Dermis microvascular lymphatic vessel endothelial cell (primary cell): ENCODE measurements at places on chromosomes 1 and 21.
A peak's percentile ranks its signal among the peaks of the same experiment; 100 is the strongest.

GRCh38 chr1:11731691-11732283 lies 4.1 kb upstream of the AGTRAP start:
- DNase-seq: no peak

DNA sequence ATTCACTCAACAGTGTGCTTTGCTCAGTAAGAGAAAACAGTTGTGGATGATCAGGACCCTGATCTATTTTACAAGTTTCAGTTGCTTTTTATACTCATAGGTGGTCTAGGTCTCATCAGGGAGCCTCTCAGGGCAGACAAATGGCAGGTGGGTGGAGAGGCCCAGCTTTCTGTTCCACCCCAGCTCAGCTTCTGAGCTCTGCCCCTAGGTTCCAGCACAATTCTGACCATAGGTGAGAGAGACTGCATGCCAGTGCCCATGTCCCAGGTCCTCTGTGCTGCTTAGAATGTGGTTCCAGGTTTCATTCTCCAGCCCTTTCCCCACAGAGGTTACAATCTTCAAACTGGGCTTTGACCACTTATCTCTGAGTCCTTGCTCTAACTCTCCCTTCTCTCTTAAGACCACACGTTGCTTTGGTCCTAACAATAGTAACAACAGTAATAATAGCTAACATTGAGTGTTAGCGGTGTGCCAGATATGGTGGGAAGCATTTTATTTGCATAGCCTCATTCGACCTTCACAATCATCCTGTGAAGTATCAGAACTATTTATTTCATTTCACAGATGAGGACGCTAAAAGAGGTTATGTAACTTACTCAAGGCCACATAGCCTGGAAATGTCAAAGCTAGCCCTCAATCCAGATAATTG lies 19.6 kb upstream of the DUSP10 start:
- no peak for DNase-seq

DNA sequence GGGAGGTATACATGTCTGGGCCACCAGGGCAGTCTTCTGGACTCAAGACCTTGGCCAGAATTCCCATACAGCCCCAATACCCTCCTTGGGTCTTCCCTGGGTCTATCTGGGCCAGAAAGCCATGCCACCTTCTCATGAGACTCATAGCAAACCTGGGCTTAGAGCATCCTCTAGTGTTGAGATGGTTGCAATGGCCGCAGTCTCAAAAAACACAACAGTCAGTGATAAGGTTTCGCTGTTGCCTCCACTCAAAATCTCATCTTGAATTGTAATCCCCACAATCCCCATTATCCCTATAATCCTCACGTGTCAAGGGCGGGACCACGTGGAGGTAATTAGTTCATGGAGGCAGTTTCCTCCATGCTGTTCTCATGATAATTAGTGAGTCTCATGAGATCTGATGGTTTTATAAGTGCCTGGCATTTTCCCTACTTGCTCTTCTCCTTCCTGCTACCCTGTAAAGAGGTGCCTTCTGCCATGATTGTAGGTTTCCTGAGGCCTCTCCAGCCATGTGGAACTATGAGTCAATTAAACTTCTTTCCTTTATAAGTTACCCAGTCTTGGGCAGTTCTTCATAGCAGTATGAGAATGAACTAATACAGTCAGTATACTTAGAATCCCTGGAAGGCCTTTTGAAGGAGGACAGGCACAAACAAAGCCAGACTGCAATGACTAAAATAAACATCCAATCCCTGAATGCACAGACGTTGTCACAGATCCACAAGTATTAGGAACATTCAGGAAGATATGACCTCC lies 77.0 kb downstream of the CTH start:
- peak; percentile 15 for DNase-seq

DNA sequence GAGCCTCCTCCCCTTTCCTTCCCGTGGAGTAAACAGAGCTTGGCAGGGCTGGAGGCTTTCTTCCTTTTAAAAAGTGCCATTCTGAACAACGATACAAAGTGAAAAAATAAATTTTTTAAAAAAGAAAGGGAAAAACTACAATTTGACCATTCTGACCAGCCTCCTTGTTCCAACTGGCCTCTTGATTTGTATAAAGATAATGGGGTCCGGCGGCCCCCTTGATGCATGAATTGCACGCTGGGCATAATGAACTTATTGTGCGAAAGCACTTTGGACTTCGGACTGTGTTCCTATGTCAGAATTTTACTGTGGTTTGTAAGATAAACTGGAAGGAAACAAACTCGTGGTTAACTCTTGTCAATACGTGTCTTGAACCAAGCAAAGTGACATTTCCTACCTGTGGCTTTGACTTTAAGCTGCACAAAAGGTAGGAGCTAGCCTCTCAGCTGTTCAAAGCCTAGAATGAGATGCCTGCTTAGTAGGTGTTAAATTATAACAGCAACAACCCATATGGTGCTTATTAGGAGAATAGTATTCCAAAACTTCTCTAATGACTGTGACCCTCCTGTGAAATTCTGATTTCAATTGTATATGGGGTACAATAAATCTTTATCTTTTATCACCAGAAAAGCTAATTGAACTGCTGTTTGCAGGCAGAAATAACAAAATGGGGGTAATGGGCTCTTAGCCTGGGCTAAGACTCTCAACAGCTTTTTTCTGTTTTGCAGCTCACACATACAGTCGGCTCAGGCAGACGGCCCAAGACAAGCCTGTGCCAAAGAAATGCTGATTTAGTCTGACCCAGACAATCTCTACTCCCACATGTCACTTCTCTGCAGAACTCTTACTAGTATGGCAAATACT lies 9.3 kb downstream of the IRF2BP2 start:
- DNase-seq: no peak

DNA sequence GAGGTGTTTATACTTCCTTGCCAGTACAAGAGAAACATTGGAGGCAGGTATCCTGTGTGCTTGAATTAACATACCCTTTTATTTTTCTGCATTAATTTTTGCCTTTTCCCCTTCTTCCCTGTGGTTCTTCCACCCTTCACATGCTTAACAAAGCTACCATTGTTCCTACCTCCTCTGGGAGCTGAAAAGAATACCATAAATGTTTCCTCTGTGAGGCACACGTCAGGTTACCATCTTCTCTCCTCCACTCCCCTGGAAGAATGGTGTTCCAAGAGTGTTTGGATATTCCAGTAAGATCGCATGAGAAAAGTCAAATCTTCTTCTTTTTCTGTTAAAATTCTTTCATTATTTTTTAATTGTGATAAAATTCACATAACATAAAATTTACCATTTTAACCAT lies 74.6 kb upstream of the MARK1 start:
- DNase-seq: no peak

DNA sequence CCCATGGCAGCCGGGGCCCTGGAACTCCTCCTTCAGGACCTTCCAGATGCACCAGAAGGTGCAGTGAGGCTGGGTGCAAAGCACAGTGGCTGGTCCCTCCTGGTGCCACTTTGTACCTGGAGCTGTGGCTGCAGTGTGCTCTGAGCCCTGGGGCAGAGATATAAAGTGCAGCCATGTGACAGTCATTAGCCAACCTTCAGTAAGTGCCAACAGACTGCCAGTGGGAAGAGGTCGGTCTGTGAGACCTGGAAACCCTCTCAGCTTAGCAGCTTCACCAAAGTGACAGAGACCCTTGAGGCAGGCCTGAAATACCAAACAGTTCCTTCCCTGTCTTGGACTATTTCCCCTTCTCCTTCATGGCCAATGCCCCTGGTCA lies 26.7 kb upstream of the NGF start:
- no peak for DNase-seq

GRCh38 chr1:19395678-19396192 lies 83.6 kb downstream of the SLC66A1 start:
- no peak for DNase-seq

DNA sequence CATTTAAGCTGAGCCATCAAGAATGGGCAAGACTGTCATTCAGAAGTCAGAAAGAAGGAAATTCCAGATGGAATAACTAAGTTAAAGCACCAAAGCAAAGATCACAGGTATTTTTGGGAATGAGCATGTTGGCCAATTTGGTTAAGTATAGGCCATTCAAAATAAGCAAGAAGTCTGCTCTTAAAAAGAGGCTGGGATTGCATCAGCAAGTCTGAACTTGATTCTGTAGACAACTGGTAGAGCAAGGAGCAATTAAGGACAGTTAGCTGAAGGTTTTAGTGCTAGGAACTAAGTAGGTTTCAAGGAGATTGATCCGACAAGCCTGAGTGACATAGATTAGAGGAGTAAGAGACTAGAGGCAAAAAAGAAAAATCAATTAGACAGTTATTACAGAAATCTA lies 8.4 kb downstream of the ANKRD45 start:
- no peak for DNase-seq

GRCh38 chr1:94258873-94259331 lies 21.5 kb upstream of the ARHGAP29 start:
- DNase-seq: peak; percentile 79

DNA sequence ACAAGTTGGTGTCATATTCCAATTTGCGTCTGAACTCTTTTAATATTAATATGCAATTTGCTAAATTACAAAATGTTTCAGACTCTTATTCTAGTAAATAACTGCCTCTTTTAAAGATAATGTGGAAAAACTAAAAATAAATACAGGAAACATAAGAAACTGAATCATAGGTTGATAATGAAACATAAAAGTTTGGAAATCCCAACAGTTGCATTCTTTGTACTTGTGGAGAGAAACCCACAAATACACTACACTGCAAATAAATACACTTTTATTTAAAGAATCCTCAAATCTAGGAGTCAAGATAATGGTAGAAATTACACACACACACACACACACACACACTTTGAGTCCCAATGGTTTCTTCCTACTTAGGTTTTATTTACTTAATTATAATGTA lies 5.2 kb downstream of the BRINP3 start:
- DNase-seq: no peak

GRCh38 chr1:241485145-241485544 lies 34.4 kb downstream of the FH start:
- no peak for DNase-seq

DNA sequence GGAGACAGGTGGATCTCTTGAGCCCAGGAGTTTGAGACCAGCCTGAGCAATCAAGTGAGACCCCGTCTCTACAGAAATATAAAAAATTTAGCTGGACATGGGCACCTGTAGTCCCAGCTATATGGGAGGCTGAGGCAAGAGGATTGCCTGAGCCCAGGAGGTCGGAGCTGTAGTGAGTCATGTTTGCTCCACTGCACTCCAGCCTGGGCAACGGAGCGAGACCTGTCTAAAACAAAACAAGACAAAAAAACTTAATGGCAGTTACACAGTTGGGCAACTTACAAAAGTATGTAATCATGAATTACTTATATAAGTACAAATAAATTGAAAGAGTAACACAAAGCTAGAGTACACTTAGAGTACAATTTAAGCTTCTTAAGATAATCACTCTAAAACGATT lies 25.2 kb downstream of the RC3H1 start:
- no peak for DNase-seq

GRCh38 chr21:36917471-36918158 lies 48.9 kb downstream of the HLCS start:
- DNase-seq: peak; percentile 58

GRCh38 chr21:28418726-28419514 lies 573.8 kb downstream of the LTN1 start:
- no peak for DNase-seq

GRCh38 chr1:199774433-199775089 lies 252.9 kb upstream of the NR5A2 start:
- DNase-seq: peak; percentile 16

DNA sequence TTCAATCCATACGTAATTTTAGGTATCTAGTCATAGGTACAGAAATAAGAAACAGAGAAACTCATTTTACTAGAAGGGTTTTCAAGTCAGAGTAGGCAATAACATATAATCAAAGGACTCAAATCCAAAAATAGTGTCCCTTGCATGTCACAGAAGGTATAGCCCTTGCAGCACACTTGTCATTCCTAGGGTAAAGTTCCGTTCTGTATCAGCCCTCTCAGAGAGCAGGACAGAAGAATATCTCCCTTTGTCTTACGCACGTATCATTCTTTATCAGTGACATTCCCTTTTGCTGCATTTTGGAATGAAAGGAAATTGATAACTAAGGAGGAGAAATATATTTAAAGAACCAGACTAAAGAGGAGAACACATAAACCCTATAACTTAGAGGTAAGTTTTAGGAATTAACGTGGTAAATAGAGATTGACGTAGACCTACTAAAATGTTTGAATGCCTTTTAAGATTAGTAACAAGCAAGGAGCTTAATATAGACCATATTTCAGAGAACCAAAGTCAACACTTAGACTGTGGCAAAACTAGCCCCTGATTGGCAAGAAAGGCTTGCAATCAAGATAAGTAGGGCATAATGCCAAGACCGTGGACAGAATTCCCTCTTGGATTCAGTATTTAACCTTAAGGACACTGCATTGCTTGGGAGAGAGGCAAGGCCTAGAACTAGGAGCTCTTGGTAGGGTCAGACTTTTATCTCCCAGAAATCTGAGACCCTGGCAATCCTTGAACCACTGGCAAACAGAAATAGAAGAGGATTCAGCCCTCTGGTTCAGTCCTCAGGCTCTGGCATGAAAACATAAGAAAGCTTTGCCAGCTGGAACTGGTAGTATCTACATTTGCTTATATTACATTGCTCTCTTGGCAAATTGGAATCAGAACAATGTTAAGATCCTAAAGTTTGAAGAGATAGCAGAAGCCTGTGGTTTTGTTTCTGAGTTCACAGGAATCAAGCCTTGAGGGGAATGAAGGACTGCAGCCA lies 232.1 kb downstream of the ASTN1 start:
- DNase-seq: no peak

DNA sequence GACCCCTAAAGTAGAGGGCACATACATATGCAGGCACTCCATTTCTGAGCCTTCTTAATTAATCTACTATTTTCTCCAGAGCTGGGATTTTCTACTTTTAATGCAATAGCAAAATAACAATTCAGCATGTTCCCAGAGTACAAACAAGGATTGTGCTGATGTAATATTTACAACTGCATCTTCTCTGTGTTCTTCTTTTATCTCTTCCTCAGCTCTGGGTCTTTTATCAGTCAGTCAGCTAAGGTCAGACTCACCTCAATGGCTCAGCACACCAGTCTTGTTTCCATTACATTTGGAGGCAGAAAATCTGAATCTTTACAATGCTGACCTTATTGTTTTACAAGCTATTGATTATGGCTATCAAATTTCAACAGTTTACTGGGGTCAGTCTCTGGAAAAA lies 323.3 kb upstream of the NR5A2 start:
- no peak for DNase-seq

DNA sequence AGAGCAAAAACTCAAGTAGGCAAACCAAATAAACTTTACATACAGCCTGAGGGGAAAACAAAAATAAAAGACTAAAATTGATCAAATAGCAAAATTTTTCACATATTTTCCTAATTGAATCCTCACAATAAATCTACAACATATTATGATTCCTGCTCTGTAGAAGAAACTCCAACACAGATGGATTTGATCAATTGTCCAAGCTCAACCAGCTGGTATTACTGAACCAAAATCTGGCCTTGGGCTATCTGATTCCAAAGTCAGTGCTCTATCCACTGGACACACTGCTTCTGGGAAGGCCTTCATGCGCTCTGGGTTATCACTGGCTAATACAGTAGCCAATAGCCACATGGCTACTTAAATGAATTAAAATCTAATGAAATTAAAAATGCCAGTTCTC lies 39.3 kb downstream of the PCNX2 start:
- DNase-seq: no peak
